ENCODE measurements at places on chromosomes 2 and 18. TPM values are rescaled to one million over a fixed set of nuclear protein-coding genes. Genes with fewer than 3 reads are reported as not detected.

The PSD4 gene
- total RNA-seq = 13.2 TPM

DNA sequence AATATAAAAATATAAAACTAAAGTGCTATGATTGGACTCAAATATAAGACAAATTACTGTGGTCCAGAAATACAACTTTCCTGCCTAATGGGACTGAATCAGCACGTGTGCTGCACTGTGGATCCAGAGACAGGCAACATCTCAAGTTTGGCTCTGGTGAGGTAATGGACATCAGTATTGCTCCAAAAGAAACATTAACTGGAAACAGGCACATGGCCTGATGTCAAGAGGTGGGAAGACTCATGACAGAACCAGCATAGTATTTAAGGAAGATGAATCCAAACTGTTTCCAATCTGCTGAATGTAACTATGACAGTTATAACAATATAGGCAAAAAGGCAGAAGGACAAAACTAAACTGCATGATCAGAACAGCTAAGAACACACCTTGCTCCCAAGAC is 354.6 kb downstream of the FSIP2 start:
- no peaks in the 10 kb centered on the region for H3K27me3 ChIP-seq
- H3K4me3 ChIP-seq = no peak overlapping the region
- no peaks in the 10 kb centered on the region for H3K36me3 ChIP-seq
- H3K4me1 ChIP-seq = no peaks in the 10 kb centered on the region
- no peak overlapping the region for H3K27ac ChIP-seq
- no peak for DNase-seq

DNA sequence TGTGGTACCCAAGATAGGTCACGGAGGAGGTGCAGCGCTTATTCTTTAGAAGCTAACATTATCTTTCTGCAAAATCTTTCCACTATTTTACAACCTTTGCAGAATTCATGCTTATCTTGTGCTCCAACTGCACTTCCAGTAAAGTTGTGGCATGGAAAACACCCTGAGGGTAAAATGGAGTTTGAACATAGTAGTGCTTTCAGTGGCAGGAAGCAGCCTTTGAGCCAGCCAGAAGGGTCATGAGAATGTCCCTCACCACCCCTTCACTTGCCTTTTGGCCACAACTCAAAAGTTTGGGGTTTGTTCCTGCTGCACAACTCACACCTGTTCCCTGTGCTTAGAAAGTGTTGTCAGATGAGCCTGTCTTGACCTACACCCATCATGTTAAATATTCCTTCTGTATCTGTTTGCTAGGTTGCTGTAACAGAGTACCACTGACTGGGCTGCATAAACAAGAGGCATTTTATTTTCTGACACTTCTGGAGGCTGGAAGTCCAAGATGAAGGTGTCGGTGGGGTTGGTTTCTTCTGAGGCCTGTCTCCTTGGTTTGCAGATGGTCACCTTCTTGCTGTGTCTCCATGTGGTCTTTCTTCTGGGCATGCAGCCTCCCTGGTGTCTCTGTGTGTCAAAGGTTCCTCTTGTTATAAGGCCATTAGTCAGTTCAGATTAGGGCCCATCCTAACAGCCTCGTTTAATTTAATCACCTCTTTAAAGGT is 194.1 kb downstream of the SMAD7 start:
- H3K27ac ChIP-seq = no peak overlapping the region
- peaks cover 6% of the 10 kb centered on the region for H3K4me1 ChIP-seq
- DNase-seq = no peak
- H3K36me3 ChIP-seq = peaks cover 28% of the 10 kb centered on the region
- H3K4me3 ChIP-seq = no peak overlapping the region
- no peaks in the 10 kb centered on the region for H3K27me3 ChIP-seq

GRCh38 chr2:96158554-96158940 is 13.3 kb upstream of the DUSP2 start:
- H3K27me3 ChIP-seq = peaks cover 13% of the 10 kb centered on the region
- H3K36me3 ChIP-seq = no peaks in the 10 kb centered on the region
- DNase-seq = no peak
- no peak overlapping the region for H3K27ac ChIP-seq
- H3K4me1 ChIP-seq = no peaks in the 10 kb centered on the region

DNA sequence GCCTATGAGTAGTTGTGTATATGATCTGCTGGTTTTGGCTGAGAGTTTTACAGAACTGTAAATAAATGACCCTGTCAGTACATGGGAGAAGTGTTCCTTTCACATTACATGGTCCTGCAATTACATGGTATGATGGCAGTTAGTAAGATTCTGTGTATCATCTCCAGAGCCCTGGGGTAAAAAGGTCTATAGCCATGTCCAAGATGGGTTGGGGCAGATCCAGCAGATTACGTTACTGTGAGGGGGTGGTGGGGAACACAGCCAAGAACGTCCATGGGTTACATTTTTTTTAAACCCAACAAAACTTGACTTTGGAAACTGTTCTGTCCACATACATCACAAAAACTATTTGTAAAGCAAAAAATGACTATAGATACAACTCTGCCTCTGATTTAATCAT is 64.2 kb upstream of the LMAN1 start:
- peaks cover 27% of the 10 kb centered on the region for H3K27me3 ChIP-seq
- peak; percentile 20 for DNase-seq
- H3K27ac ChIP-seq = no peak overlapping the region
- no peaks in the 10 kb centered on the region for H3K4me1 ChIP-seq

The SKOR2 gene
- total RNA-seq = not detected

The SP140 gene
- total RNA-seq = not detected

GRCh38 chr2:19550750-19551149 is 192.3 kb upstream of the OSR1 start:
- H3K27me3 ChIP-seq = no peaks in the 10 kb centered on the region
- H3K27ac ChIP-seq = no peak overlapping the region
- H3K4me3 ChIP-seq = no peak overlapping the region
- no peak for DNase-seq

The FASTKD2 gene
- 34.6 TPM for total RNA-seq

GRCh38 chr2:5359397-5359796 is 332.8 kb upstream of the SOX11 start:
- no peak overlapping the region for H3K27ac ChIP-seq
- DNase-seq = no peak
- H3K27me3 ChIP-seq = no peaks in the 10 kb centered on the region

DNA sequence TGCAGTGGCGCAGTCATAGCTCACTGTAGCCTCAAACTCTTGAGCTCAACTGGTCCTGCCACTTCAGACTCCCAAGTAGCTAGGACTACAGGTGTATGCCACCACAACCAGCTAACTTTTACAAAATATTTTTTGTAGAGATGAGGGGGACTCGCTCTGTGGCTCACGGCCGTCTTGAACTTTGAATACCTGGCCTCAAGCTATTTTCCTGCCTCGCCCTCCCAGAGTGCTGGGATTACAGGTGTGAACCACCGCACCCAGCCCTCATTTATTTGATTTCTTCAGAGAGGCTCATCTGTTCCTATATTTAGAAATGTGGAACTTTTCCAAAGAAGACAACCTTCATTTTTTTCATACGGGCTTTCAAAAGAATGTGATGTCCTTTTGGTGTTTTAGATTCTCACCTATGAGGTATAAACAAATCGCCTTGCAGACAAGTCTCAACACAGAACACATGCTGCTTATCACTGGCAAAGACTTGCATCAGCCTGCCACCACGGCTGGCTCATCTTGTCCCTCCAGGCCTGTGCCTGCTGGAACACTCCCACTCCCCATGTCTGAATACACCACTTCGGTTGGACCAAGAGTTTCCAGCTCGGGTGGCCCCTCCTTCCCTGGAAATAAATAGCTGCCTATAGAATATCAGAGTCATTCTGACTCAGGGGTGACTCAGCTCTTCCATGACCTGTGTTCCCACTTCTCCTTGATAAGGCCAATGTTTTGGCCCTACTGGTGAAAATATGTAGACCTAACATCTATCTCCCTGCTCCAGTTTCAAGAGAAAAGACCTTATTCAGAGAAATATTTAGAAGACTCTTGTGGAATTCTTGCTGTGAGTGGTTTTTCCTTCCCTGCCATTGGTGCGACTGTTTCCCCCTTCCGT is 202.6 kb downstream of the TGIF1 start:
- peak; percentile 99 for DNase-seq
- H3K27me3 ChIP-seq = no peaks in the 10 kb centered on the region
- peaks cover 41% of the 10 kb centered on the region for H3K4me1 ChIP-seq
- H3K36me3 ChIP-seq = no peaks in the 10 kb centered on the region

The SLC30A3 gene
- total RNA-seq = not detected

DNA sequence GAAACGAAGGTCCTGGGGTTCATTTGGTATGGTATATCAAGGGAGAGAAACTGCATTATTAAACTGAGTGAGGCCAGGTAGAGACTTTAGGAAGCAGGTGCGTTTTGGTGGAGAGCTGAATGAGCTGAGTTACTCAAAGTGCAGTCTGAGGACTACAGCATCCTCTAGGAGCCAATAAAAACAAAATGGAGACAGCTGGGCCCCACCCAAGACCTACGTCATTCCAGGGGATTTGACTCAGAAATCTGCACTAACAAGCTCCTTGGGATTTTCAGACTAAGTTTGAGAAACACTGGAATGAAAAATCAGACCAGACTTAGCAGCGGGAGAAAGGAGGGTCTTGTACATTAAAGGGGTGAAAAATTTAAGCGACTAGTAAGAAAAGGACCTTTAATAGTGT is 131.5 kb downstream of the UXS1 start:
- no peak for DNase-seq
- no peaks in the 10 kb centered on the region for H3K27me3 ChIP-seq
- no peak overlapping the region for H3K27ac ChIP-seq
- H3K4me1 ChIP-seq = peaks cover 6% of the 10 kb centered on the region
- no peaks in the 10 kb centered on the region for H3K36me3 ChIP-seq

DNA sequence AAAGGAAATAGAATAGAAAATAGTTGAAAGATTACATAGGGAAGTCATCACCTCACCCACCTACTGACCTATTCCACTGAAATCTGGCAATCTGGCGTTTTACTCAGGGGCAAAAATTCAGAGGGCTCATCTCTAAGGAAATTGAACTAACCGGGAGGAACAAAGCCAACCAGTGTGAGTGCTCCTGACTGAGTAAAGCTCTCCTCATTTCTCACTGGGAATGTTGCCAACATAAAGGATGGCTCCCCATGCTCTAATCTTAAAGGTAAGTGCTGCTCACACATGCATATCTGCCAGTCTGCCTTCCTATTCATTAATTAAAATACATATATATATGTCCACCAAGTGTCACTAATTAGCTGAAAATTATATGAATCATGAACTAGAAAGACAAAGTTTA is 13.5 kb upstream of the DOK6 start:
- no peaks in the 10 kb centered on the region for H3K36me3 ChIP-seq
- H3K4me1 ChIP-seq = no peaks in the 10 kb centered on the region
- H3K4me3 ChIP-seq = no peak overlapping the region
- peaks cover 34% of the 10 kb centered on the region for H3K27me3 ChIP-seq

- peaks cover 11% of the 10 kb centered on the region for H3K4me1 ChIP-seq
- no peaks in the 10 kb centered on the region for H3K36me3 ChIP-seq
- no peak overlapping the region for H3K27ac ChIP-seq
These were observed 193.3 kb downstream of the ANKRD30B start for GRCh38 chr18:14941256-14941655.

DNA sequence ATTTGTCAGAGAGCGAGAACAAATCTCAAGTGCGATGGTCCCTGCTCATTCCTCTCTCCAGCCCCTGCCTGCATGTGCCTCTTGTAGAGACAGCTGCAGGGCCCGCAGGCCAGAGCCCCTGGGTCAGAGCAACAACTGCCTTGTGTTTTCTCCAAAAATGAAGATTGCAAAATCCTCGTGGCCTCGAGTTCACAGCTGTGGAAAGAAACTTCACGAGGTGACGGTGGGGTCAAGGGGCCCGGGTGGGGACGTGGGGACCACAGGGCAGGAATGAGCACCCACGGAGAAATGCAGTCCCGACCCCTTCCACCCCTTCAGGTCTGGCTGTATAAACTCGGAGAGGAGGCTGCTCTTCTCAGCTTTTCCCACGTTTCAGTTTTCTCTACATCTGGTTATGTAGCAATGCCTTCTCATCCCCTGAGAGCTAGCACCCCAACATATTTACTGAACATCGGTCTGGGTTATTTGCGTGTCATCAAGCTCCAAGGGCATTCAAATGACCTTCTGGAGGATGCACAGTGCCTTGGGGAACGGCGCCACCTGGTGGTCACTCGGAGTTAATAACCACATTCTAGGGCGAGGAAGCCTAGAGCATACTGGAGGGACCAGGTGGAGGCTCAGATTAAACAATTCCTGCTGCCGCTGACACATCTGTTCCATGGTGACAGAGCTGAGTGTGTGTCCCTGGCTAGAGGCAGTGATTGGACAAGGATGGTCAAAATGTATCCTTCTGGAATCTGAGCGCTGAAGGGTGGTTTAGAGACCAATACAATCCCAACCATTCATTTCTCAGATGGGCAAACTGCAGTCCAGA is 91.4 kb upstream of the CYRIA start:
- H3K4me3 ChIP-seq = no peak overlapping the region
- H3K4me1 ChIP-seq = no peaks in the 10 kb centered on the region
- no peaks in the 10 kb centered on the region for H3K36me3 ChIP-seq
- H3K27me3 ChIP-seq = peaks cover 12% of the 10 kb centered on the region
- DNase-seq = peak; percentile 66

DNA sequence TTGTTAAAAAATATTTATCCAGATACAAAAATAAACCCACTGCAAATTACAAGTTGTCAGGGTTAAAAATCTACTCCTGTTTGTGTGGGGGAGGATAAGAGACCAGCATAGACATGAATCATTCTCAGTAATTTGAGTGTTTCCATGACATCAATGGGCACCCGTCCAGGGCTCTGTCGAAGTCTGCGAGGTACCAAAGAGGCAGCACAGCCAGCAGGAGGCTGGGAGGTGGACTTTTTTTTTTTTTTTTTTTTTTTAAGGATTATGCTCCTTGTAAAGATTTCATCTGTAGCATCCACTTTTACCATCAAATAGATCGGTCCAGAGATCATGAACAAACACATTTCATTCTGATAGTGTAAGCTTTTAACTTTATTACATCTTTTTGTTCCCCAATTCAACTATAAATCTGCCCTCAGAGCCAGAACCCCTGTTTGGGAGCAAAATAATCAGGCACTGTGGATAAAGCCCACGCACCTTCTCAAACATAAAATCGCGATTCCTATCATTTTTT is 182.0 kb downstream of the TCF4 start:
- DNase-seq = peak; percentile 93
- H3K27ac ChIP-seq = peak overlapping the region; percentile 65
- H3K27me3 ChIP-seq = no peaks in the 10 kb centered on the region
- peaks cover 15% of the 10 kb centered on the region for H3K4me1 ChIP-seq
- H3K4me3 ChIP-seq = no peak overlapping the region

Measured in MCF 10A (cell line).